ENCODE measurements at places on chromosomes 3 and 15.
A peak's percentile ranks its signal among the peaks of the same experiment; 100 is the strongest.

GRCh38 chr15:90871716-90872485, 3.5 kb downstream of the FURIN start:
- DNase-seq, result no peak

DNA sequence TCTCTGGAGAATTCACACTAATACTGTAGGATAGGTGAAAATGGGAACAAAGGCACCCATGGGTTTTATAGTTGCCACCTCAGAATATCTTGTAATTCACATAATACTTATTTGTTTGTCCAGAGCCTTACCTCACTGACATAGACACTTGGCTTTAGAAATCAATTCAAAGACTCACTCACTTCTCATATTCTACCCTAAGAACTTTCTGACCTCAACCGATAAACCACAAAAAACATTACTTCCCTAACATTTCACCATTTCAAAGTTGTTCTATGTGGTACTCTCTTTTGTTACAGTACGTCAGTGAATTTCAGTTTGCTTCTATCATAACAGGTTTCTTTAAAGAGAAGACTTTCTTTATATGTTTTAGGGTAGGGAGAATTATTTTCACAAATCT, 359.3 kb downstream of the IGSF11 start:
- DNase-seq, result no peak

DNA sequence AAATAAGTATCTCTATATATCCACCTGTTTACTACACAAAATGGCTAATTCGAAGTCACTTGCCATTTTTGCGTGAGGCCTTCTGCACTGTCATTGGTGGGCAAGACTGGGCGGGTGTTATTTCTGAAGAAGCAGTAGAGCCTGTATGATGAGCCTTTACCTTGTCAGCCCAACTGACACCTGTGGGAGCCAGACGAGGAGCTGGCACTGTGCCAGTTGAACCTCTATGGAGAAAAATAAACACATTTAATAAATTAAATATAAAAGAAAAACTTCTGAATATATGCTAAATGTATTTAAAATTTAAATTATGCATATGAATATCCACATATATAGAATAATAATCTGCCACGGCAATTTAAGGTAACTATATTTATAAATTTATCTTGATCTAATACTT, 109.9 kb downstream of the SCAPER start:
- DNase-seq, result no peak

DNA sequence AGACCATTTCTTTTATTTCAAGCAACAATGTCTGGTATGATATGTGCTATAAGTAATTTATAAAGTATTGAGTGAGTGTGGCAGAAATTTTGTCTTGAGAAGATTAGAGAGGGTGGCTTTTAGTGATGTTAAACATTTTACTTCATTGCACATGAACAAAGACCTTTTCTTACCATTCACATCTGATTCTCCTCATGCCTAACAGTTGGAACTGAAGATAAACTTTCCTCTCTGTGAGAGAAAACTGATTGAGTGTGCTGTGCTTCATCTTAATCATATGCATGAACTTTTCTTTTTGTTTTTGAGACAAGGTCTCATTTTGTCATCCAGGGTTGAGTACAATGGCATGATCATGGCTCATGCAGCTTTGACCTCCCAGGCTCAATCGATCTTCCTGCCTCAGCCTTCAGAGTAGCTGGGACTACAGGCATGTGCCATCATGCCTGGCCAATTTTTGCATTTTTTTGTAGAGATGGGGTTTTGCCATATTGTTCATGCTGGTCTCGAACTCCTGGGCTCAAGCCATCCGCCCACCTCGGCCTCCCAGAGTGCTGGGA, 377.7 kb upstream of the GOLIM4 start:
- DNase-seq, result no peak

GRCh38 chr3:53160061-53160659, 849 bp upstream of the PRKCD start:
- no peak for DNase-seq

GRCh38 chr3:178685591-178685906, 149.3 kb downstream of the KCNMB2 start:
- DNase-seq, result no peak

- DNase-seq, result no peak
Measured at GRCh38 chr15:38876211-38876610, 311.6 kb upstream of the RASGRP1 start.

- no peak for DNase-seq
Measured at GRCh38 chr3:139715166-139715565, 37.4 kb upstream of the NMNAT3 start.

GRCh38 chr3:98764472-98764884, 1.3 kb downstream of the ST3GAL6 start:
- DNase-seq, result no peak

- DNase-seq, result no peak
Measured at GRCh38 chr3:76879959-76880358, 159.9 kb upstream of the ROBO2 start.

DNA sequence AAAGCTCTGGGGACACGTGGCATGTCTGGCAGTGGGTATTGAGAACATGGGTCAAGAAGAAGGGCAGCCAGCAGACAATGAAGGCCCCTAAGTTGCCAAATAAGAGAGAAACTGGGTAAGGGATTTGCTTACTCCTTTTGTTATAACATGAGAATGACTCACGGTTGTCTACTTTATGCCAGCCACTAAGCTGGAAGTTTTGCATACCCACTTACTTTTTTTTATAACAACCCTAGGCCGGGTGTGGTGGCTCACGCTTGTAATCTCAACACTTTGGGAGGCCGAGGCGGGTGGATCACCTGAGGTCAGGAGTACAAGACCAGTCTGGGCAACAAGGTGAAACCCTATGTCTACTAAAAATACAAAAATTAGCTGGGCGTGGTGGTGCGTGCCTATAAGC, 50.0 kb downstream of the DRD3 start:
- no peak for DNase-seq

DNA sequence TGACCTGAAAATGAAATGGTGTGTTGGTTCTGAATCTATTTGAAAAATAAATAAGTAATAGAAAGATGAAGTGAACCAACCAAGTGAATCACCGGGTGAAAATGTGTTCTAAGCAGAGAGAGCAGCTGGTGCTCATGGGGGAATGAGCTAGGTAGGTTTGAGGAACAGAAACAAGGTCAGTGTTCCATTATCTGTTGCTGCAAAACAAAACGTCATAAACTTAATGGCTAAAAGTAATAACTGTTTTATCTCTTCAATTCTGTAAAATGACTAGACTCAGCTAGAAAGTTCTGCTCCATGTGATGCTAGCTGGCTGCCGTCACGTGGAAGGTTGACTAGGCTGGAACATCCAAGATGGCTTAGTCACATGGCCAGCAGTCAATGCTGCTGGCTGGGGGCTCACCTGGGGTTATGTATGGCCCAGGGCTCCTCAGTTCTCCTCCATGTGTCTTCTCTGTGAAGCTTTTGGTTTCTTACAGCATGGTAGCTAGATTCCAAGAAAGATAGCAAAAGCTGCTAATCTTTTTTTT, 13.3 kb upstream of the SH3BP5 start:
- no peak for DNase-seq

GRCh38 chr15:45468294-45468693, 54.3 kb downstream of the SLC30A4 start:
- peak; percentile 55 for DNase-seq

DNA sequence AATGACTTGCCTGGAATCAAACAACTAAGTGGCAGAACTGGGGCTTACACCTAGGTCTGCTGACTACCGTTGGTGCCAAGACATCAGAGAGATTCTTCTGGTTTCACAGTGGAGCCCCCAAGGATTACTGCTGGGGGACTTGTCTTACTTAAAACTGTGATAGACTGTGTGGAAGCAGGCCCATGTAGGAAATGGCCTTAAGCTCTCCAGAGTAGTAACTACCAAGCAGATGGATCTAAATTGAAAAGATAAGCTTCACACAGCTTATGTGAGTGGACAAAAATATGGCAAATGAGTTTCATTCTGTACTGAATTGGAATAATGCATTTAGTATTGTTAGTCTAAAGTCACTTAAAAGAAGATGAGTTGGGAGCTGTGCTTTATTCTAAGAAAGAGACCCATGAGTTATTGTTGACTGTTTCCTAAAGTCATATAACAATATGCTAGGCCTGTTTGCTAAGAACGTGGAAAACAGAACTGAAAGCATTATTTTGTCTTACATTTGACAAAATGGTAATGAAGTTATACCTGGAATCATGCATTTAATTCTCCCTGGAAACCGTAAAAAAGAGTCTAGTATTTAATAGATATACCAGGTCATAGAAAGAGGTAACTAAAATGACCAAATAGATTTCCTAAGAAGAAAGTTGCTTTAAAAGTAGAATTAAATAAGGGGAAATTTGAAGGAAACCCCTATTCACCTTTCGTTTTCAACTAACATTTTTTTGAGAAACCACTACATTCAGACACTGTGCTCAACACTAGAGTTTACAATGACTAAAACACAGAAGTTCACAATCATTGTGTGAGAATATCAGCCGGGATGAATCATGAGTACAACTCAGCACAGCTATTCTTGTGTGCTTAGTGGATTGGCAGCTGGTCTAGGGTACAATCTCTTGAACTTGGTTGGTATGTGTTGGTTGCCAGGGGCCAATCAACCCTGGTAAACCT, 13.0 kb upstream of the MAPK6 start:
- DNase-seq, result peak; percentile 26

GRCh38 chr3:58640700-58641372, 25.7 kb downstream of the FAM3D start:
- DNase-seq, result peak; percentile 66
